ENCODE measurements at places on chromosomes 12 and 14. TPM values are rescaled to one million over a fixed set of nuclear protein-coding genes. Genes with fewer than 3 reads are reported as not detected.

GRCh38 chr14:101112351-101113107 lies 209.0 kb upstream of the RTL1 start:
- DNase-seq = no peak

GRCh38 chr14:85528080-85528896 lies 1.7 kb upstream of the FLRT2 start:
- no peak for DNase-seq

SERPINA9 gene
- total RNA-seq = not detected

DNA sequence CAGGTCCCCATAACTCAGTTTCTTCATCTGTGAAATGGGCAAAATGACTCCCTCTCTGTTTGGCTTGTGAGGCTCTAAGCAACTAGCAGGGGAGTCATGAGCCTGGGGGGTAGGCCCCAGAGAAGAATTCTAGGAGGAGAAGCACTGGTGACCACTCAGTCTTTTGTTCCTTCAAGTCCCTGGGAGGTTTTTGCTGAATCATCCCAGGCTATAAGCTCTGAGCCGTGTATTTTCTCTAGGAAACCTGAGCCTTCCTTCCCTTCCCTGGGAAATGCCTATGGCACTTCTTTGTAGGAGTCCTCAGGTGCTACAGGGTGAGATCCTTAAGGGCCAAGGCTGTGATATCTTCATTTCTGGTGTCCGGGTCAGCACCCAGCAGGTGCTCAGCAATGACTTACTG lies 4.5 kb downstream of the RPH3A start:
- no peak for DNase-seq

SPX gene
- total RNA-seq = not detected

- DNase-seq = no peak
These were observed 49.5 kb downstream of the SLC2A13 start for GRCh38 chr12:40056373-40056772.
